Endodermal cell (in vitro differentiated cells): ENCODE measurements at places on chromosomes 7 and 10. TPM values are rescaled to one million over a fixed set of nuclear protein-coding genes. Genes with fewer than 3 reads are reported as not detected.
A peak's percentile ranks its signal among the peaks of the same experiment; 100 is the strongest.

AS3MT gene
- 20.2 to 22.6 TPM (median 20.9 TPM) in 3 replicates for total RNA-seq

ASB10 gene
- not detected in 2 replicates for total RNA-seq

WIPF3 gene
- total RNA-seq, result 7.2 to 10.2 TPM (median 7.2 TPM) in 3 replicates

- no peak overlapping the region for H3K4me3 ChIP-seq
- no peaks in the 10 kb centered on the region for H3K36me3 ChIP-seq
- no peaks in the 10 kb centered on the region for H3K27me3 ChIP-seq
- DNase-seq, result peak; percentile 33
These were observed 40.4 kb downstream of the CALML3 start for GRCh38 chr10:5565205-5565545.

- H3K27me3 ChIP-seq, result no peaks in the 10 kb centered on the region
- no peaks in the 10 kb centered on the region for H3K4me1 ChIP-seq
- DNase-seq, result no peak
- no peaks in the 10 kb centered on the region for H3K36me3 ChIP-seq
These were observed 393.5 kb upstream of the ADARB2 start for GRCh38 chr10:2130705-2131305.

- H3K36me3 ChIP-seq, result no peaks in the 10 kb centered on the region
- peak; percentile 65 for DNase-seq
- peaks cover 10% of the 10 kb centered on the region for H3K4me1 ChIP-seq
- no peaks in the 10 kb centered on the region for H3K27me3 ChIP-seq
- H3K27ac ChIP-seq, result peak overlapping the region; percentile 78
These were observed 24.4 kb downstream of the GLI3 start for GRCh38 chr7:42212541-42213090.

DNA sequence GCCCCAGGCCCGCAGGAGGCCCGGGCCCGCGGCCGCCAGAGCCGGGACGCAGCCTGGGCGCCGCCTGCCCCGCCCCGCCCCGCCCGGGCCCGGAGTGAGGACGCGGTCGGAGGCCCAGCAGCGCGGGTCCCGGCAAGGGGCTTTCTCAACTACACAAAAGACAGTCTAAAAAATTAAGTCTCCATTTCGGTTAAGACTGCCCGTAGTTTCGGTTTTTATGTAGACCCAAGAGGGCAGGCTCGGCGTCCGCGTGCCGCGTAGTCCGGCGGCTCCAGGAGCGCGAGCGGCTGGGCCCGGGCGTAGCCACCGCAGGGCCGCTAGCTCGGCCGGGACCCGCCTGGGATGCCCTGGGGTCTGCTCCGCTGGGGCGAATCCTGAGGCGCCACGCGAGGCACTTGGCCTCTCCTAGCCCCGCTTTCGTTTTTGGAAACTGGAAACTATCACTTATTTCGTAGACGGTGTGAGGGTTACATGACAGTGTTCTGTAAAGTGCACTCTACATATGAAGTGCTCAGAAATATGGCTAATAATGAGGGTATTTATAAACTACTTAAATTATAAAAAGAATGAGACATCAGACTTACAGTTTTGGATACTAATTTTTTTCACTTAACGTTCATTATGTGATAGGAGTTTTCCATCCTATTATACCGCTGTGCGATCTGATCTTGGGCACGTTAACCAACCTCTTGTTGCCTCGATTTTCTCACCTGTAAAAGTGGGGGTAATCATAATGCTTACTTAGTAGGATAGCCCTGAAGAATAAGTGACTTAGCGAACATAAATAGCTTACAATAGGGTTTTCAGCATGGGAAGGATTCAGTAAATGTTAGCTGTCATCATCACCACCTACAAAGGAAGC, 573 bp downstream of the BLVRA start:
- peak; percentile 80 for DNase-seq
- no peak overlapping the region for H3K27ac ChIP-seq
- no peaks in the 10 kb centered on the region for H3K36me3 ChIP-seq
- peak overlapping the region; percentile 80 for H3K4me3 ChIP-seq
- peaks cover 38% of the 10 kb centered on the region for H3K27me3 ChIP-seq
- no peaks in the 10 kb centered on the region for H3K4me1 ChIP-seq

DNA sequence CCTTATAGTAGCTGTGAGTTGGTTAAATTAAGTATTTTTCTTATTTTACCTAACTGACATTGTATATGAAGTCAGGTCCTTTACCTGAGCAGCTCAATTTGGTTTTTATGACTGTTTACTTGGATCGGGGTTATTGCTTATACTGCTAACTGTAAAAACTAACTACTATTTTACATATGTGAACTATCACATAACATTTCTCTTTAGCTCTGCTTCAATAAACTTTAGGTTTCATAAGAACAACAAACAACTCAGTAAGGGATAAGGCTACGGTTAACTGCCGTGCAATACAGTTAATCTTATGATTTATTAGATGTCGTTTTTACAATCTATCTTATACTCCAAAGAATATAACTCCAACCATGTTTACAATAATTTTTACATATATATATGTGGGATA, 480.2 kb downstream of the PARD3 start:
- peaks cover 58% of the 10 kb centered on the region for H3K36me3 ChIP-seq
- H3K27ac ChIP-seq, result no peak overlapping the region
- no peak for DNase-seq
- no peaks in the 10 kb centered on the region for H3K4me1 ChIP-seq

DNA sequence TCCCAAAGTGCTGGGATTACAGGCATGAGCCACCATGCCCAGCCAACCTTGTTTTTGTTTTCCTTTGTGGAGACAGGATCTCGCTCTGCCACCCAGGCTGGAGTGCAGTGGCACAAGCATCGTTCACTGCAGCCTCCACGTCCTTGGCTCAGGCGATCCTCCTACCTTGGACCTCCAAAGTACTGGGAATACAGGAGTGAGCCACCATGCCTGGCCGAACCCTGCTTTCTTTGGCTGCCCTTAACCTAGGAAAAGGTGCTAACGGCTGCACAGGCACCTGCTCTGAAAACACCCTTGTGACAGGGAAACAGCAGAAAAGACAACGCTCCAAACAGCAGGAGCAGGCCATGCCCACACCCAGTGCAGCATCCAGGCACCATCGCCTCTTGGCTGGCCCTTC, 71.9 kb downstream of the OAT start:
- no peaks in the 10 kb centered on the region for H3K36me3 ChIP-seq
- no peak overlapping the region for H3K4me3 ChIP-seq
- H3K27ac ChIP-seq, result no peak overlapping the region
- no peaks in the 10 kb centered on the region for H3K4me1 ChIP-seq
- no peaks in the 10 kb centered on the region for H3K27me3 ChIP-seq
